Osteoblast (primary cell): ENCODE measurements at places on chromosomes 7 and 10. TPM values are rescaled to one million over a fixed set of nuclear protein-coding genes. Genes with fewer than 3 reads are reported as not detected.
A peak's percentile ranks its signal among the peaks of the same experiment; 100 is the strongest.

EEPD1 gene
- 9.0 and 14.1 TPM in 2 replicates for total RNA-seq

FXYD4 gene
- not detected in 2 replicates for total RNA-seq

DNA sequence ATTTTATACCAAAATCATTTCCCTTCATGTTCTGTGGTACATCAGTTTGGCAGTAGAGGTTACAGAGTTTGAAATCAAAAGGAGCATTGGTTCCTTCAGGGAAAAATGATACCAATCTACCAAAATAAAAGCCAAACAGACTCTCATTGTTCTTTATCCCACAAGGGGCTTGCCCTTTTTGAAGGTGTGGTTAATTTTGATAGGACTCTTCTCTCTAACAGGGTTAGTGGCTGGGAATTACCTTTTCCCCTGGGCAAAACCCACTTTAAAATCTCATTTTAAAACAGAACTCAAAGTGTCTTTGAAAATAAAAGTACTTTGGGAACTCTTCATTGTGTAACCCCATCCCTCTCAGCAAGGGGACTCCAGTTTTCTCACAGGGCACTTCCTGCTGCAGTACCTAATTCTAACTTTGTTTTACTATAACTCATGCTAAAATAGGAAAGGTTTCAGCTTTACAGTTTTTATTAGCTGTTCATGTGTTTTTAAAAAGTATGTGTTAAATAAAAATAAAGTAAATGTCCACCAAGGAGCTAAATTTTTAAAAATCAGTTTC lies 30.6 kb downstream of the SMNDC1 start:
- no peak for DNase-seq

- DNase-seq = peak; percentile 51
Measured at GRCh38 chr7:38629651-38630510, 1.3 kb downstream of the AMPH start.

AZGP1 gene
- total RNA-seq = not detected in 2 replicates

DNA sequence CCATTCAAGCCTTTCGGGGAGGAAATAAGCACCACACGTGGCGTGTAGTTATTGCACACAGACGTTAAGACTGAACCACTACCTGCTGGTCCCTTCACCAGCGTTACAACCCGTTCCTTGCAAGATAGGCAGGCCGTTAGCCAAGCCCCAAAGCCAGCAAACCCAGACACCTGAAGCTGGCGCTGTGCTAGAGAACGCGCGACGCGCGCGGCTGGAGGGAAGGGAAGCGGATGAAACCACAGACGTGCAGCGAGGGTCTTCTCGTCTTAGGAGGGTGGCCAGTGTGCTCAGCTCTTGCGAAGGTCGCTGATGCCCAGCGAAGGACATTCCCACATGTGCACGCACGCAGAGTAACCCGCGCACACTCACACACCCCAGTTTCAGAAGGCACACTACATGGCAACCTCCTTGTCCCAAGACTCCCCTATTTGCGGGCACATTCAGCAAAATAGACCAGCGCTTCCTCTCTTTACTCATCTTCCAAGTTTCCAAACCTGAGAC lies 980 bp downstream of the TMEM26 start:
- DNase-seq = peak; percentile 45

GRCh38 chr7:66859794-66860645 lies 61.0 kb upstream of the TMEM248 start:
- DNase-seq = no peak

GRCh38 chr10:33893506-33893905 lies 559.0 kb upstream of the NRP1 start:
- DNase-seq = peak; percentile 73

ECHDC3 gene
- total RNA-seq = 0.36 and 13.8 TPM in 2 replicates

- DNase-seq = no peak
Measured at GRCh38 chr10:61801484-61801883, 100.0 kb upstream of the ARID5B start.

GRCh38 chr7:137753948-137754851 lies 92.6 kb downstream of the DGKI start:
- no peak for DNase-seq

DNA sequence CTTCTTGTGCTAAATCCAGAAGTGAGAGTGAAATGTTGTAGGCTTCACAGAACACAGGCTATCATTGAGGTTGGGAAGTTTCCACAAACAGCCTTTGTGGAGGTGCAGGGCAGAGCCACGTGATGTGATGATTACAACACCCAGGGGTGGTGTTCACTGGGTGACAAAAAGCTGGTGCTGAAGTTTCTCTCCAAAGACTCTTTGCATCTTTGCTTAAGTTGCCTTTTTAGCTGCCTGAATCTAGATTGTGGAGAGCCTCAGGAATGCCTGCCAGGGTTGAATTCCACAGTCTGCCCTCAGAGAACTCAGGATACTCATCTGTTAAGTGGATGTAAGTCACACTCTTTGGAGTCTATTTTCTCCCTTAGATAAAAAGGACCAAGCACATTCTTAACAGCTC lies 56.3 kb downstream of the PLXNA4 start:
- DNase-seq = peak; percentile 78

DNA sequence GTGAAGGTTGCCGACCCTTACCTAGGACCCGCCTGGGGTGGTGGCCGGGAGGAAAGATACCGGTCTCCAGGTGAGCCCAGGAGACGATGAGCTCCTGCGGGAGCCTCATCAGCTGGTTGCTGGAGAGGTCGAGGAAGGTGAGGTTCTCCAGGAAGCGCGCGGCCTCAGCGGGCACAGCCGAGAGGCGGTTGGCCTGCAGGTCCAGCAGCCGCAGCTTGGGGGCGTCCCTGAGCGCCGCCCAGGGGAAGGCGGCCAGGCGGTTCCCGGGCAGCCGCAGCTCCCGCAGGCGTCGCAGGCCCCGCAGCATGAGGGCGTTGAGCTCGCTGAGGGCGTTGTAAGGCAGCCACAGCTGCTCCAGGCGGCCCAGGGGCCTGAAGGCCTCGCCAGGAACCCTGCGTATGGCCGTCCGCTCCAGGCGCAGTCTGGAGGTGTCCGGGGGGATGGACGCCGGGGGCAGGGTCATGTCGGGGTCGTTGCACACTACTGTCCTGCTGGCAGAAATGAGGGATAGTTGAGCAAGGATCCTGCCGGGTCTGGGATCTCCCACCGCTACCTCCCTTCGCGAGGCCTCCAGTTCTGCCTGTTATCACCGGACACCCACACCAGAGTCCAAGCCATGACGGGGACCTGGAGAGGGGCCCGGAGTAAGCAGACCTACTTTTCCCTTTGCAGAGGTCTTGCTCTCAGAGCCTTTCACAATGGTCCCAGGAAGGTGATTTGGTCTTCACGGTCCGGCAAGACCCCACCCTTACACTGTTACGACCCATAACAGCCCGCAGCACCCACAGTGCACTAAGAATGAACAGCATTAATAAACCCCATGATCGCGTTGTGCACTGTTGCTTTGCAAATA lies 3.9 kb downstream of the LRIT1 start:
- DNase-seq = peak; percentile 50

TLX1 gene
- not detected in 2 replicates for total RNA-seq

FKBP9 gene
- total RNA-seq = 420 and 445 TPM in 2 replicates

DNA sequence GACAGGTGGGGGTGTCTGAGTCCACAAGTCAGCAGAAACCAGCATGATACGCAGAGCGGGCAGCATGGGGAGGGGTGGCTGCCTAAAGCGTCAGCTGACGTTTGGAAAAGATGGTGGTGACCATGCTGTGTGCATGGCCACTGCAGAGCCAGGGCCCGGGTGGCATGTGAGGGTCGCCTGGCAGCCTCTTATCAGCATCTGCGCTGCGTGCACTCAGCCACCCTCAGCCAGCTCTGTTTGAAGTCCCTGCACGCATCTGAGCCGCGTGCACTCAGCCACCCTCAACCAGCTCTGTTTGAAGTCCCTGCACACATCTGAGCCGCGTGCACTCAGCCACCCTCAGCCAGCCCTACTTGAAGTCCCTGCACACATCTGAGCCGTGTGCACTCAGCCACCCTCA lies 61.5 kb downstream of the WDR37 start:
- no peak for DNase-seq

DNA sequence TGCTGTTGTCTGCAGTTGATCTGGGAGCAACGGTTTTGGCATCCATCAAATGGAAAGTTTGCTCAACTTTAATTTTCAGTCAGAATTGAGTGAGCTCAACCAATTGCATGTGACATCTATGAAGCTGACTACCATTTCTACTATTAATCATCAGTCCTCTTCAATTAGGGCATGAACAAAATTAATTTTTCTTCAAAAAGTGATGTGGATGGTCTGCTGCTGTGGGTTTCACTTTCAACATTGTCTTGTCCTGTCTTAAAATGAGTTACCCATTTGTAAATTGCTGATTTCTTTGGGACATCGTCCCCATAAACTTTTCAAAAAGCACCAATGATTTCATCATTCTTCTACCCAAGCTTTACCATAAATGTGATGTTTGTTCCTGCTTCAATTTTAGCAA lies 176.7 kb upstream of the LRRN3 start:
- no peak for DNase-seq

PTF1A gene
- not detected in 2 replicates for total RNA-seq

DNA sequence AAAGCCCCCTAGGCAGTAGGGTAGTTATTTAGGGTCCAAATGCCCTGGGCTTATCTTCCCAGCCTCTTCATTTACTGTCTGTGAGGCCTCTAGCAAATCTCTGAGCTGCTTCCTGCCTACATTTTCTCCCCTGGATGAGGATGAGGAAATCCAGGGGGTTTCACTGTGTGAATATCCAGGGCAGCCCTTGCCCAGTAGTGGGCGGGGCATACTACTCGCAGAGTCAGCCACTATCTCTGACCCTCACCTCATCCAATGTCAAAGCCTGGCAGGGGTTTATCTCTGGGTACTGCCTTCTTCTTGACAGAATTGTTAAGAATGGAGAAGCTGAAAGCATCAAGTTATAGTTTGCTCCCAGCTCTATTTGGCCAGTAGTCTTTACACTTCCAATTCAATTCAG lies 48.9 kb downstream of the CUZD1 start:
- DNase-seq = no peak

- no peak for DNase-seq
Measured at GRCh38 chr10:72932259-72933015, 22.2 kb downstream of the PLA2G12B start.

GRCh38 chr10:69410487-69410886 lies 6.2 kb downstream of the TACR2 start:
- DNase-seq = no peak

STRIP2 gene
- total RNA-seq = 8.3 and 19.7 TPM in 2 replicates

DNA sequence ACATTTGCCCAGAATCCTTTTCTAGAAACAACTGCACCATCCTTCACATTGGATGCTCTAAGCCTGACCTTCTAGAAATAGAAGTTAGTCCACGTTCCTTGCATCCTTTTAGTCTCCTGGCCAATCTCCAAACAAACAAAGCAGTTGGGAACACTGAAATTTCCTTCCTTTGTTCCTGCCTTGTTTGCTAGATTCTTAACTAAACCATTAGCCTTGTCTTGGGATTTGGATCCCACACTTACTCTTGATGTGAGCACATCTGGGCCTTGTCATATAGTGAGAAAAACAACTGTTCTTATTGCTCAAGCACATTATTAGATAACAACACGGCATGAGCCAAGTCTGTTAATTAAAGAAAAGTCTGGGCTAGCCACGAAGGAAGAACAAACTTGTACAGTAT lies 319.3 kb upstream of the GHITM start:
- DNase-seq = no peak

- DNase-seq = no peak
Measured at GRCh38 chr10:21020545-21020944, 123.4 kb upstream of the NEBL start.

DNA sequence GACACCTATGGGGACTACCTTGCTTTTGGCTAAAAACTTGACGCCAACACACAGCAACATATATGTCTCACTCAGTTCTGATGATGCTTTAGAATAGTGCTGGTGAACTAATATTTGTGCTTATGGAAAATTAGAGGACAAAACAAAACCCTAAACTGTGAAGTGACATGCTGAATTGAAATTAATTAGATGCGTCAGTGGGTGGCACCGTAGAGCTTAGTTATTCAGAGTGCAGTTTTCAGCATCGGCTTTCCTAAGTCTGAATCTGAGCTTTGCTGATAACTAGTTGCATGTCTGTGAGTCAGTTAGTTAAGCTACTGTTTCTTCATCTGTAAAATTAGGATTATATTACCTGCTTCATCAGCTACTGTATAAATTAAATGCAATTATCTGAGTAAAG lies 245.0 kb upstream of the SORCS1 start:
- no peak for DNase-seq

POU6F2 gene
- total RNA-seq = under 0.01 TPM in 1 of 2 replicates, not detected in the other

GRCh38 chr7:95298091-95298490 lies 26.2 kb downstream of the PON1 start:
- no peak for DNase-seq

- DNase-seq = no peak
Measured at GRCh38 chr10:76024460-76025123, 593.2 kb downstream of the LRMDA start.

IFIT1B gene
- not detected in 2 replicates for total RNA-seq

DNA sequence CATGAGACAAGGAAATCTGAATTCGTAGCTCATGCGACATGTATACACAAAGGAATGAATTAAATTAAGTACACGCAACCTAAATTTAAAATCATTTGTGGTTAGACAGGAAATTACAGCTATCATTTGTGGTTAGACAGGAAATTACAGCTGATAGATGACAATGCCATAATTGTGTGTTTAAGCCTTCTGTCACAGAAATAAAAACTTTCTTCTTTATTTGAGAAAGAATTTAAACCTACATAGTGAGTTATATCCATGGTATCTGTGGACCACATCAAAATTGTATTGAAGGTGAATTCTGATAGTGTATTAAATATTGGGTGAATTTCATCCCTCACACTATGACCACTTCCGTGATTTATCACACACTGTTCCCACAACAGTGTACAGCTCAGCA lies 362.9 kb downstream of the MAGI2 start:
- no peak for DNase-seq

OGDHL gene
- under 0.01 and 0.36 TPM in 2 replicates for total RNA-seq

- DNase-seq = peak; percentile 95
Measured at GRCh38 chr10:124266468-124267230, 152.1 kb downstream of the OAT start.

AKR1B15 gene
- total RNA-seq = 0.29 and 0.36 TPM in 2 replicates

ADAM8 gene
- 1.2 and 2.2 TPM in 2 replicates for total RNA-seq

LIPF gene
- not detected in 2 replicates for total RNA-seq

PPP1R3A gene
- total RNA-seq = not detected in 2 replicates

DNA sequence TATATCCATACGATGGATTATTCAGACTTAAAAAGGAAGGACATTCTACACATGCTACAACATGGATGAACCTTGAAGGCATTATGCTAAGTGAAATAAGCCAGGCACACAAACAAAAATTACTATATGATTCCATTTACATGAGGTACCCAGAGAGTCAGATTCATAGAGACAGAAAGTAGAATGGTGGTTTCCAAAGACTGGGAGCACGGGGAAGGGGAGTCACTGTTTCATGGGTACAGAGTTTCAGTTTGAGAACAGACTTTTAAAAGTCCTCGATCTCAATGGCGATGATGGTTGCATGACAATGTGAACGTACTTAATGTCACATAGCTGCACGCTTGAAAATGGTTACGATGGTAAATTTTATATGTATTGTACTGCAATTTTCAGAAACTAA lies 39.3 kb downstream of the NUDCD3 start:
- no peak for DNase-seq

DNA sequence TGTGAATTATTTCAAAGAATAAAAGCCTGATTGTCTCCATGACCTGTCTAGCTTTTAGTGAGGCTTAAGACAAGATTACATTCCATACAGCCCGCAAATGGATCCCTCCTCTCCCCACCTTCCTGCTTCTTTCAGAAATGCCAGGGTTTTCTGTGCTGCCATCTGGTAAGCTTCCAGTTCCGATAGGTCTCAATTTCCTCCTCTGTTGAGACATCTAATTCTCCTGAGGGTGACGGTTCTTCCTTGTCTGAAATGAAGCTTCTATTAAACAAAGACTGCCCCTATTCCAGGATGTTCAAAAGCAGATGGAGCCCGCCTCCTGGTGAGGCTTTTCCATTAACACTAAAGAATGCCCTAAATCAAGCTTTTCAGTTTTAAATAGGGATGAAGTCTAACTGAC lies 295.6 kb downstream of the PTPRN2 start:
- DNase-seq = peak; percentile 54
